ENCODE measurements at places on chromosomes 2 and 18.
A peak's percentile ranks its signal among the peaks of the same experiment; 100 is the strongest.

- no peak for DNase-seq
Measured at GRCh38 chr2:105038383-105039061, 653 bp downstream of the MRPS9 start.

- DNase-seq, result no peak
Measured at GRCh38 chr2:15260196-15260595, 300.9 kb downstream of the NBAS start.

GRCh38 chr18:12774982-12775381 is 72.1 kb downstream of the PSMG2 start:
- no peak for DNase-seq

GRCh38 chr2:231228223-231228622 is 29.8 kb downstream of the ARMC9 start:
- DNase-seq, result peak; percentile 4

- DNase-seq, result no peak
Measured at GRCh38 chr2:29583548-29584156, 337.7 kb downstream of the ALK start.

DNA sequence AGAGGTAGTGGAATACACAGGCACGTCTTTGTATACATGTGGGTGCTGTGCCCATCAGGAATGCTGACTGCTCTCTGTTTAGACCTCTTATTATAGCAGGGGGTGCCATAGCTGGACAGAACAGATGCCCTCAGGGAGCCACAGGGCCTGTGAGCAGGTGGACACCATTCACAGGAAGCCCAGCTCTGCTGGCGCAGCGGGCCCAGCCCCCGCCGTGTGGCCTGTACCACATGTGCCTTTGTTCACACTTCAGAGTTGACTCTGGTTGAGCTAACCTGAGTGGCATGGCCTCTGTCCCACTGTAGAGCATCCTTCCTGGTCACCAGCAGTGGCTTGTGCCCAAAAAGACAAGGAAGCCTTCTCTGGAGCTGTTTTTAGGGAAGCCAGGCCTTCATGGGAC is 730.9 kb upstream of the ID2 start:
- DNase-seq, result no peak
